RPMI8226 (cell line): ENCODE measurements at places on chromosomes 12 and 14.

- DNase-seq = no peak
Observed at GRCh38 chr12:48015954-48016353, 11.7 kb upstream of the COL2A1 start.

- no peak for DNase-seq
Observed at GRCh38 chr12:51897181-51897580, 9.3 kb downstream of the ANKRD33 start.

DNA sequence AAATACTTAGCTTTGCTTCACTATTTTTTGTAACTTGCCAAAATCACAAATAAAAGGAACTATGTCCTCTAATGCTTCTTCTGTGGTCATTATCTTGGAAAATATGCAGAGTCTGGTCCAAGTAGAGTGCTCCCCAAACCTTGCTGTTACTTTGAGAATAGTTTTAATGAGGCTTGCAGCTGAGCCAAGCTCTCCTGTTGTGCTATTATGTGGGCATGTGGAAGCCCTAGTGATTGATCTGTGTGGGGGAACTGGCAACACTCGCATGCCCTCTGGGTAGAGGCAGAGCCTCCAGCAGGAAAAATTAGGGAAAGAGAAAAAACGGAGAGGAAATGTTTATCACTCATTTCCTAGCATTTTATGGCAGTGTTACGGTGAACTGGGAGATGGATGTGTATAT is 473.1 kb downstream of the EGLN3 start:
- no peak for DNase-seq

- DNase-seq = no peak
Observed at GRCh38 chr14:76428611-76429010, 52.7 kb downstream of the ESRRB start.

GRCh38 chr14:90562652-90563051 is 165.8 kb downstream of the CALM1 start:
- DNase-seq = no peak

GRCh38 chr14:94762431-94762830 is 7.5 kb downstream of the GSC start:
- no peak for DNase-seq

DNA sequence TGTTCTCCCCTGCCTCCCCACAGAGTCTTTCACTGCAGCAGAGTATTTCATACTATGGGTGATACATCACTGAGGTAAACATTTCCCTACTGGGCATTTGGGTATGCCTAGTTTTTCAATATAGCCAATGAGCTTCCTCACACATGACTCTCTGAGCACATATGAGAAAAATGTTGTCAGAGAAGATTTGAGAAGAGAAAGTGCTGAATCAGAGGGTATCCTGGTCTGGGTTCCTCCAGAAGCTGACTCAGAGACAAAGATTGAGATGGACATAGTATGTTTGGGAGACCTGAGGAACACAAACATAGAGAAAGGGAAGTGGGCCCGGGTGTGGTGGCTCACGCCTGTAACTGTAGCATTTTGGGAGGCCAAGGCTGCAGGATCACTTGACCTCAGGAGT is 12.6 kb downstream of the SLC8B1 start:
- peak; percentile 44 for DNase-seq

GRCh38 chr12:32120419-32120818 is 13.8 kb downstream of the BICD1 start:
- no peak for DNase-seq

- no peak for DNase-seq
Observed at GRCh38 chr14:60061371-60061770, 30.4 kb upstream of the PCNX4 start.

DNA sequence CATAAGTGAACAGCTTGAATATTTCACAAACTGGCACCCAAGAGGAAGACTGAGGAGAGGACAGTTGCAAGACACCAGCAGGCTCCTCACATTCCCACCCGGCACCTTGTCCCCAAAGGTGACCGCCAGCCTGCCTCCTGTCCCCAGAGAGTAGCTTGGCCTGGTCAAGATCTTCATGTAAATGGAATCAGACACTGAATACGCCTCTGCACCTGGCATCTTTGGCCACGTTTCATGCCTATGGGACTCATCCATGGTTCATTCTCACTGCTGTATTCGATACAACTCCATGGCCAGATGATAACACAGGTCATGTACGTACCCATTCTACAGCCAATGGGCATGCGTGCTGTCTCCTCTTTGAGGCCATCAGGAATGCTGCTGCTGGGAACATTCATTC is 60.8 kb downstream of the ITPK1 start:
- DNase-seq = no peak

- DNase-seq = peak; percentile 88
Observed at GRCh38 chr12:32906399-32907165, 10.0 kb upstream of the PKP2 start.

DNA sequence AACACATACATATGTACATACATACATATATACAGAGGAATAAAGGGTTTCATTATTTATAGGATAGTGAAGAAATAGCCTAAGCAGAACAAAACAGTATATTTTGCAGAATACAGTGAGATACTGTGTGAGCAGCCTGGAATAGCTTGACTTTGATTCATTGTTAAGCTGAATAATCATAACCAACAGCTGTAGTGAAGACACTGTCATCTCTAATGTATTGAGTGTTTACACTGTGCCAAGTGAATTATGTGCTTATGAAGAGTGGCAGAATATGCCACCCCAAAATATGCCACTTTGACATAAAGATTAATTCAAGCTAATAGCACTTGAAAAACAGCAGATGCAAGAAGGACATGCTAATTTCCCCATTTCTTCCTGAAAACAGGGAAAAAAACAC is 48.2 kb upstream of the LRFN5 start:
- DNase-seq = no peak

DNA sequence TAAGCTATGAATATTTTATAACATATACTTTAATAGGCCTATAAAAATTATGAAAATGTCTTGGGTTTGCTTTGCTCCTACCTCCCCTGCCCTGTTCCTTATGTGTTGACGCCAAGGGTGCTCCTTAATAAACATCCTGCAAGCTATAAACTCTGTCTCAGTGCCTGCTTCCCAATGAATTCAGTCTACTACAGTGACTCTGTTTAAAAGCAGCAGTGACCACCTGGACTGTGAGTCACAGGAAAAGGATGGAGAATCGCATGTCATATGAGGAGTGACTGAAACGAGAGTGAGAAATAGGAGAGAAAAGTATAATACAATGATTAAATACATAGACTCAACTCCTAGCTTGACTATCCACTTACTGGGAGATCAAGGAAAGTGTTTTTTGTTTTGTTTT is 41.1 kb upstream of the CFAP54 start:
- no peak for DNase-seq
